ENCODE measurements at places on chromosomes 4 and X.

- DNase-seq: no peak
Observed at GRCh38 chrX:40096395-40097091, 1.2 kb downstream of the BCOR start.

- no peak for DNase-seq
Observed at GRCh38 chrX:27767387-27767786, 40.4 kb upstream of the MAGEB10 start.

GRCh38 chrX:76538860-76539259, 111.3 kb downstream of the MAGEE1 start:
- no peak for DNase-seq

GRCh38 chrX:101219864-101220346, 319 bp downstream of the DRP2 start:
- no peak for DNase-seq

- no peak for DNase-seq
Observed at GRCh38 chr4:113442826-113443225, 318.7 kb downstream of the CAMK2D start.

DNA sequence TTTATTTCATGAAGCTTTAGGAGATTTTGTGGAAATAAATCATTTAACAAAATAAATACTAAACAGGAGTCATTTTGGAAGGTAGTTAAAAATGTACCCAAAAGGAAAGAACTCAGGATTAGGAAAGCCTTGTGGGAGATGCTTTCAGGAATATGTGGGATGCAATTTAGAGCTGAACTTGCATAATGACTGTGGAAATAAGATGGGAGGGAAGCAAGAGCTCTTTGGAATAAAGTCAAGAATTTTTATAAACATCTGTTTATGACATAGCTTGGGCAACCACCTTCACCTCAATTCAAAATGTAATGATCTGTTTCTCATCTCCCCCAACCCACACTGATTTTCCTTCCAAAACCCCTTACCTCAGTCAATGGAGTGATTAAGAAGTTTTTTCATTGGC, 623.8 kb downstream of the FAT4 start:
- no peak for DNase-seq

DNA sequence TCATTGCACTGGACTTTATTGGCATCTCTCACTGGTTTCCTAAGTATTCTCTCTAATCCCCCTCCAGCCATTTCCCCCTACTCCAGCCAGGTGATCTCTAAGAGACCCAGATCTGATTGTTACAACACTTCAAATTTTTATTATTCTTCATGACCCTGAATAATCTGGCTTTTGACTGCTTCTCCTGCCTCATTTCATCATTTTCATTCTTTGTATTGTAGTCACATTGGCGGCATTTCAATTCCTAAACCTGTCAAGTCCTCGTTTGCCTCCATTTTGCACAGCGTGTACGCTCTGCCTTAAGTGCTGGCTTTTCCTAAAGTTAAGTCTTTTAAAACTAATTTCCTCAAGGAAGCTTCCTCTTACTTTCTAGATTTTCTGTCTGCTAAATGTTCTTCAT, 31.6 kb downstream of the UBE2K start:
- DNase-seq: no peak

- DNase-seq: no peak
Observed at GRCh38 chr4:8647626-8648025, 55.1 kb downstream of the CPZ start.

DNA sequence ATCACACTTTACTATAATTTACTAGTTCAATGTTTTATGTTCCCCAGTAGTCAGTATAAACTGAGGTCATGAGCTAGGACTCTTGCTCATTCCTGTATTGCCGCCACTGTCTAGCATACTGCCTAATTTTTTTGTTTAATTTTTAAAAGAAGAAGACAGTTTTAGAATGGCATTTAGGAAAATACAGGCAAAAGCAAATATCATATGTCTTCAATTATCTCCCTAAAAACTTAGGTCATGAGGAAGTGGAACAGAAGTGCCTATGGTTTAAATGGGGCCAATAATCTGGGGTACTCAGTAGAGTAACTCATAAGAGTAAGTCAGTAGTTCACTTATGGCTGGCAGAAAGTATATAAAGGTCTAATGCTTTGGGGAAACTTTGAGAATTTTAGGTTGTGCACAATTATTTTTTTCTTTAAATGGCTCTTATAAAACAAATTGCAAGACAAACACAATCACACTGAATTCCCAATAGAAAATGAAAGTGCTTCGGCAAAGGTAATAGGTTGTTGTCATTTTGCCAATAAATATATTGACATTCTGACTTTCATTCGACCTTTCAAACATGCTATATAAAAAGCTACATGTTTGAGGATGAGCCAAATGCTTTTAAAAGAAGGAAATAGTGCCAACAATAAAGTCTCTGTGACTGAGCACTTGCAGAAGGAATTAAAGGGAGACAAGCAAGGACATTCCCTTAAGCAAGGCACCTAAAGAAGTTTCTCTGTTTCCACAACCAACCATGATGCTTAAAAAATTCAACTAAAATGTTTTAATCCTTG, 390.1 kb downstream of the PDGFC start:
- no peak for DNase-seq

DNA sequence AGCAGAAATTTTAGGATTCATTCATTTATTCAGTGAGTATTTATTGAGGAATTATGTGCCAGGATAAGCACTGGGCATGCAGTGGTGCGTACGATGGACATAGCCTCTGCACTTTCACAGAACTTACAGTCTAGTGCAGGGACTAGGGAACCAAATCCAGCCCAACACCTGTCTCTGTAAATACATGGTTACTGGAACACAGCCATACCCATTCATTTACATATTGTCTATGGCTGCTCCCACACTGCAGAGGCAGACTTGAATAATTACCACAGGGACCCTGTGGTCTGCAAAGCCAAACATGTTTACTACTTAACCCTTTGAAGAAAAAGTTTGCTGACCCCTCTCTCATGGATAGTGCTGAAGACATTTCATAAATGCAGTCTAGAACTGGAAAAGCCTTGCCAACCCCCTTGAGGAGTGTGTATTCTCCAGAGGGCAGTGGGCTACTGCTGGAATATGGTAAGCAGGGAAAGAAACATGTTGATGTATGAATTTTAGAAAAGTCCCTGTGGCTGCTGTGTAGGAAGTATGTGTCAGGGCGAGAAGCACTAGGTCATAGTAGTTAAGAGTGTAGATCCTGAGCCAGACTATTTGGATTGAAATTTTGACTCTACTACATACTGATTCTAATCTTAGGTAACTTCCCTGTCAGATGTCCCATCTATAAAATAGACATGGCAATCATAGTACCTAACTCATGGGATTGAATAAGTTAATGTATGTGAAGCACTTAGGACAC, 75.5 kb downstream of the GALNT7 start:
- DNase-seq: no peak

DNA sequence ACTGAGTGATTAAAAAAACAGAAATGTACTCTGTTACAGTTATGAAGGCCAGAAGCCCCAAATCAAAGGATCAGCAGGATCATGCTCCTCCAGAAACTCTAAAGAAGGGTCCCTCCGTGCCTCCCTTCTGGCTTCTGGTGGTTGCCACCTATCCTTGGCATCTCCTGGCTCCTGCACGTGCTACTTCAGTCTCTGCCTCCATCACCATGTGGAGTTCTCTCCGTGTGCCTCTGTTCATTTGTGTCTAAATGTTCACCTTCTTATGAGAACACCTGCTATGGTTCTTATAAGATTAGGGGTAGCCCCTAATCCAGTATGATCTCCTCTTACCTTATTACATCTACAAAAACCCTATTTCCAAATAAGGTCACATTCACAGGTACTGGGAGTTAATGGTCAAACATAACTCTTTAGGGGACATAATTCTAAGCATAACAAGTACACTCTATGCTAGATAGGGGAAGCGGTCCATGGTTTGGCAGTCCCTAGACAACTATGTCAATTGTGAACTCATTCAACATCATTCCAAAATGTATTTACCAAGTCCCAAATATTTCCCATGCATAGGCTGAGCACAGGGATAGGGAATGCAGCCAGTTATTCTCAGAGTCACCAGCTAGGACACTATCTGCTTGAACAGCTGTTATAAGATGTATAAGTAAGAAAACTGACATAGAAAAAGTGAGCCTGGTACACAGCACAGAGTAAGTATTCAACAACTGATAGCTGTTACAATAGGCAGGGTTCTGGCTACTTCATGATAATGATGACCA, 295.5 kb upstream of the BOD1L1 start:
- no peak for DNase-seq

GRCh38 chr4:184228056-184228705, 10.5 kb upstream of the ENPP6 start:
- DNase-seq: no peak

- peak; percentile 79 for DNase-seq
Observed at GRCh38 chr4:23932901-23933308, 43.1 kb upstream of the PPARGC1A start.

DNA sequence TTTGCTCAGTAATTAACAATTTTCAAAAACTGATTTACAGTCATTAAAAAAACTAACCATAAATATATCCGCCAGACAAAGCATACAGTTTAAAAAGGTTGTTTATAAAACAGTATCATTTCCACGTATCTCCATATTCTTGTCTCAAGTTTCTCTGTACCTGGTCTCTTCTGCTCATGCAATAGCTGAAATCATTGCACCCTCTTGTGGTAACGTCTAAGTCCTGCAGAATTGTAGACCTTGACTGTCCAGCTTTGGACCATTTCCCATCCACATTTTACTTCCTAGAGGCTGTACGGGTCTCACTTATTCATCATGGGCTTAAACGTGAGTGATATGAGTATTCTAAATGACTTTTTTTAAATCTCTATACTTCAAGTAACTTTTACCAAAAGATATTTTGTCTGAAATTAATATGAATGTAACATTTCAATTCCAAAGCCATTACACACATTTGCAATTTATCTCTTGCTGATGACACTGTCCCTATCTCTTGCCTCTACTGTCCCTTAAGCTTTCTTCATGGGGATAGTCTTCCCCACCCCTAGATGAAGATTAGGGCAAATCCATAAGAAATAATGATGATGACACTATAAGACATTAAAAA, 118.5 kb downstream of the BTC start:
- DNase-seq: no peak

- no peak for DNase-seq
Observed at GRCh38 chr4:107736037-107736436, 16.0 kb upstream of the PAPSS1 start.

- DNase-seq: no peak
Observed at GRCh38 chr4:95255396-95256107, 293.2 kb downstream of the UNC5C start.

- DNase-seq: no peak
Observed at GRCh38 chr4:7691982-7692381, 247.7 kb downstream of the AFAP1 start.

GRCh38 chrX:119008110-119008744, 33.8 kb downstream of the LONRF3 start:
- peak; percentile 20 for DNase-seq

- DNase-seq: no peak
Observed at GRCh38 chr4:40731361-40731760, 18.4 kb upstream of the NSUN7 start.

GRCh38 chr4:40099010-40099409, 42.4 kb downstream of the N4BP2 start:
- no peak for DNase-seq

DNA sequence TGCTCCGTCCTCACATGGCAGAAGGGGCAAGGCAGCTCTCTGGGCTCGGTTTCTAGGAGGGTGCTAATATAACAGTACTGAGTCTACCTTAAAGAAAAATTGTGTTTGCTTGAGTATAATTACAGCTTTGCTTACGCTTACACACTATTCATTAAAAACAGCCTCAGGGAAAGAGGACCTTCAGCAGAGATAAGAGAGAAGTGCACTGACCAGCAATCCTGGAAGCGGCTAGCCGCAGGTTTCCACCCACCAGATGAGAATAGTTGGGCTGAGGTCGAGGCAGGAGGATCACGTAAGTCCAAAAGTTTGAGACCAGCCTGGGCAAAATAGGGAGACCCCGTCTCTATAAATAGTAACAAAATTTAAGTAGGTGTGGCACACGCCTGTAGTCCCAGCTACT, 15.2 kb upstream of the MRFAP1 start:
- DNase-seq: no peak

GRCh38 chrX:115940888-115941332, 229.6 kb upstream of the AGTR2 start:
- DNase-seq: peak; percentile 59

DNA sequence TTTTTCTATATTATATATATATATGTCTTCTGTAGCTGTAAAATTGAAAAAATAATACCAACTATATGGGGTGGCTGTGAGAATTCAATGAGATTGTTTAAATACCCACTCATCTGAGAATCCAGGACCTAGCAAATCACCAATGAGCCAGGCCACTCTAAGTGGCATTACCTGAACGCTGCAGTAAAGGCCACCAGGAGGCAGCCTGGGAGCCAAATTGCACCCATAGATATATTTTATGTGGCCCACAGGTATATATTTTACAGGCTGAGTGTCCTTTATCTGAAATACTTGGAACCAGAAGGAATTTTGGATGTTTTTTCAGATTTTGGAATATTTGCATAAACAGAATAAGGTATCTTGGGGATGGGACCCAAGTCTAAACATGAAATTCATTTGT, 58.2 kb upstream of the C4orf50 start:
- DNase-seq: no peak

GRCh38 chr4:47383829-47384427, 79.6 kb downstream of the COMMD8 start:
- DNase-seq: peak; percentile 9

DNA sequence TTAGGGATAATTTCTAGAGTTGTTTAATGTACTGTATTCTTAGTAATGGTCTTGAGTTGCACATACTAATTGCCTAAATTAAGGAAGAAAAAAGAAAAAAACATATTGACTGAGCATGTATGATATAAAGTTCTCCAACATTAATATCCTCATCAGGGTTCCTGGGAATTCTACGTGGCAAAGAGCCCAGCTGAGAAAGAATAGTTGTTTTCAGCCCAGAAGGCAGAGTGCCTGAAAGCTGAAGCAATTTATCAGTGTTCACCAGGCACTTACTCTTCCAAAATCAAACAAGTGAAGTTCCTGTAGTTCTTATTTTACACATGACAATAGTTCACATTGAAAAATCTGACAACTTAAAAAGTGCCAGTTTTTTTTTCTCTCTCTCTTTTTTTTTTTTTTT, 27.7 kb downstream of the YIPF7 start:
- DNase-seq: no peak

- DNase-seq: no peak
Observed at GRCh38 chrX:30851449-30851848, 37.6 kb downstream of the TAB3 start.

DNA sequence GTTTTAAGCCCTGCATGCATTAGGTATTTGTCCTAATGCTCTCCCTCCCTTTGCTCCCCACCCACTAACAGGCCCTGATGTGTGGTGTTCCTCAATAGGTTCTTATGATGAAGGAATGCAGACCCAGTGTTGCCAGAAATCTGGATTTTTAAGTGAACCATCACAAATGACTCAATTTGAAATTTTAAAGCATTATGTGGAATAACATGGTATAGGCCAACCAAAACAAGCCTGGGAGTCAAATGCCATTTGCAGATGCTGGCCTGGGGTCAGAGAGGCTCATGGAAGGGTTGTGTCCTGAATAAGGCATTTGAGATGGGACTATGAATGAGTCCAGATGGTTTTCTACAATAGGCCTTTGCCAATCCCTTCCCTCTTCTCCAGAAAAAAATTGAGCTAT, 179.6 kb downstream of the SHROOM3 start:
- DNase-seq: no peak

GRCh38 chr4:152784490-152785350, 5.0 kb downstream of the ARFIP1 start:
- no peak for DNase-seq

GRCh38 chr4:104163820-104164219, 330.9 kb downstream of the CXXC4 start:
- no peak for DNase-seq

GRCh38 chr4:169594560-169595195, 17.7 kb downstream of the NEK1 start:
- no peak for DNase-seq

Measured in NT2/D1 (cell line).